ENCODE measurements at places on chromosomes 7 and 10.

- no peak for DNase-seq
These were observed 8.3 kb upstream of the ATP6V0E2 start for GRCh38 chr7:149865437-149865836.

GRCh38 chr10:73229567-73229966, 17.5 kb downstream of the DNAJC9 start:
- DNase-seq, result no peak

DNA sequence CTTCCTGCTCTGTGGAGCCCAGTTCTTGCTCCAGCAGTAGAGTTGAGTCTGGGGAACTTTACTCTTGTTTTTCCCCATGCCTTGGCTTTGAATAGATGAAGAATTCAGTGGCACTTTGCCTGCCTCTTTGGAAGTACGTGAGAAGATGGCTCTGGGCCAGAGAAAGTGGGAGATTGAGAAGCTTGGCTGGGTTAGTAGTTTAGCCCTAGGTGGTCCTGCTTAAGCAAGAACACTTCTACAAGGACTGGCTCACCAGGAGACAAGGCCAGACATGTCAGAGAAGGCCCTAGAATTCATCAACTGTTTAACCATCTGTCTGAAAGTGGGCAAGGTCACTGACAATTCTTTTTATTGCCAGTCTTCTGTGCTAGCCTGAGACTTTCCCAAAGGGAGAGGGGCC, 410.3 kb downstream of the TYW1 start:
- no peak for DNase-seq

GRCh38 chr7:38187794-38188440, 9.9 kb downstream of the STARD3NL start:
- no peak for DNase-seq

DNA sequence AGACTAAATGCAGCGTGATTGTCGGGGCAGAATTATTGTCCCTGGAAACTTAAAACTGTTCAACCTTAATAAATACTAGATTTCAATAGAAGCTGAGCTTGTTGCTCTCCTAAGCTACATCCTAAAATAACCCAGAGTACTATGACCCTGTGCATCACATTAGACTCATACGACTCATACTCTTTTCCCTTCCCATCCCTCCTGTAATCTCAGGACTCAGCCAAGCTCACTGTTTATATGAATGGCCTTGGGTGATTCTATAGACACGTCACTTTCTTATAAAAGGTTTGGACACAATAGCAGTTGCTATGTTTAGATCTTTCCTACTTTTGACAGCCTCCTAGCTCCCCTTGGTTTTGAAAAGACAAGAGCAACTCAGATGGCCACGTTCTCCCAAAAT, 17.2 kb downstream of the TCF7L2 start:
- DNase-seq, result no peak

DNA sequence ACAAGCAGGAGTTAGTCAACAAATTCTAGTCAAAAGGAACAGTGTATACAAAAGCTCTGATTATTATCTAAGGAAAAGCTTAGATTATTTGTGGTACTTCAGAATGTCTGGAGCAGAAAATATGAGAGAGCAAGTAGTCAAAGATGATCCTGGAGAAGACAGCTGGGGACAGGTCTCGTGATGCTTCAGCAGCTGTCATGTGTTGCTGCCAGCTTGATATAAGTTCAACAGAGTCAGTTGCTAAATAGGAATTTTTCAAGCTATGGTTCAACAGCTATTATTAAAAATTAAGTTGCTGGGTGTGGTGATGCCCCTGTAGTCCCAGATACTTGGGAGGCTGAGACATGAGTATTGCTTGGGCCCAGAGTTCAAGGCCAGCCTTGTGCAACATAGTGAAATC, 240.0 kb upstream of the RHOBTB1 start:
- no peak for DNase-seq

- DNase-seq, result no peak
These were observed 84.3 kb upstream of the INSIG1 start for GRCh38 chr7:155213385-155213784.

GRCh38 chr7:156029460-156030007, 217.3 kb upstream of the SHH start:
- no peak for DNase-seq

DNA sequence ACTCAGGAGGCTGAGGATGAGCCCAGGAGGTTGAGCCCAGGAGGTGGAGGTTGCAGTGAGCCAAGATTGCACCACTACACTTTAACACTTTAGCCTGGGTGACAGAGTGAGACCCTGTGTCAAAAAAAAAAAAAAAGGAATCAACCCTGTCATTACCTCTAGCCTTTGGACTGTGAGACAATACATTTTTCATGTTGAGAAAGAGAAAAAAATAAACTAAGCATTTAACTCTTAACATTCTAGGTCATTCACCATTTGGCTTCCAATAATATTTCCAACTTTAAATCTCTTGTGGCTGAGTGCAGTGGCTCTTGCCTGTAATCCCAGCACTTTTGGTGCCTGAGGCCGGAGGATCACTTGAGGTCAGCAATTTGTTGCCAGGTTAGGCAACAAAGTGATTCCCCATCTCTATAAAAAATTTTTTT, 41.9 kb upstream of the TPST1 start:
- no peak for DNase-seq

- DNase-seq, result no peak
These were observed 59.9 kb downstream of the EGFR start for GRCh38 chr7:55078465-55079372.

DNA sequence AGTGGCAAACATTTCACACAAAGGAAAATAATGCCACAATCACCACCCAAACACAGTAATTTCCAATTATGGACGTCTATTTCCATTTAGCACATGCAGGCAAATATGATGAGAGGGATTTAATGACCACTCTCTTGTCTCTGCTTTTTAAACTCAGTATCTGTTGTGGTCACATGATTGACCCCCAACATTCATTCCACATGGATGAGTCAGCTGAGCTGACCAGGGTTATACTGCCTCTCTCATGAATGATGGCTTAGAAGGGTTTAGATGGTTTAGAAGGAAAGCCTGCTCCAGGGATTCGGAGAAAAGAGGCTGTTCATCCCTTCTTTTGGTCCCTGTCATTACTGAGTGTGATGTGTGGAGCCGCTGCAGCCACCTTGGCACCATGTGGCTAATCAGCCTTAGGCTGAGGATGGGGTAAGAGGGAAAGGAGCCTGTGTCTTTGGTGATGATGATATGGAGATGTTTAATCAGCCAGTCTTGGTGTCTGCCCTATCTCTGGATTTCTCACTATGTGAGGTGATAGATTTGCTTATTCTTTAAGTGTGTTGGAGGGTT, 38.2 kb upstream of the JAKMIP3 start:
- no peak for DNase-seq

DNA sequence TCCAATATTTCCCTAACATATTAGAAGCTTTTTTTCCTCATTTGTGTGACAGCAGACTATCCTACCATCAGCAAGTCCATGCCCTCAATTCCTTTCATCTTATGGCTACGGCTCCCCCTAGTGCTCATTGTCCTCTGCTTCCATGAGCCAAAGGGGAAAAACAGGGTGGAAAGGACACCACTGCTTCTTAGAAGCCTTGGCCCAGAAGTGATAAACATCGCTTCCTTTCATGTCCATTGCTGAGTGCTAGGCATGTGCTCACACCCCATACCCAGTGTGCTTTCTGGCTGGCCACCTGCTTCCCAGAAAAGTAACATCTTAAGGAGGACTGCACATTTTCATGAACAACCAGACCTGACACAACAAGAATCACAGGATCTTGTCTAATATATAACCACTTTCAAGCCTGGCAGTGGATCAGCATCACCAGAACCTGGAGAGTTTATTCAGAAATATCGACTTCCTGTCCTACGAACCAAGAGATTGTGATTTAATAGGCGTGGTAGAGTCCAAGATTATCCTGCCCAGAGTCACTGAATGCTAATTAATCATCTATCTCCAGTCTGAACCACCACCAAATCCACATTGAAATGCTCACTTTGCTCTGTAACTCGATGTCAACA, 650.5 kb upstream of the SORCS1 start:
- DNase-seq, result no peak

DNA sequence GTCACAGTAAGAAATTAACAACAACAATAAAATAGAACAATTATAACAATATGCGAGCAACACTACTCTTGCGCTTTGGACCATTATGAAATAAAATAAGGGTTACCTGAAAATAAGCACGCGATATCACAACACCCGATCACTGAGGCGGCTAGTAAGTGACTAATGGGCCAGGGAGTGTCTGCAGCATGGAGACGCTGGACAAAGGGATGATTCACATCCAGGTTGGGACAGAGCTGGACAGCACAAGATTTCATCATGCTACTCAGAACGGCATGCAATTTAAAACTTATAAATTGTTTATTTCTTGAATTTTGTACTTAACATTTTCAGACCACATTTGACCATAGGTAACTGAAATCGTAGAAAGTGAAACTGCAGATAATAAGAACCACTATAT, 15.6 kb downstream of the HIBADH start:
- DNase-seq, result no peak

GRCh38 chr10:480498-480927, 209.0 kb downstream of the DIP2C start:
- no peak for DNase-seq

- DNase-seq, result no peak
These were observed 90.0 kb upstream of the IGFBP3 start for GRCh38 chr7:46011059-46011458.

- DNase-seq, result no peak
These were observed 10.0 kb upstream of the MEST start for GRCh38 chr7:130481898-130482297.

- DNase-seq, result no peak
These were observed 10.8 kb downstream of the GIMAP6 start for GRCh38 chr7:150621376-150621775.

- DNase-seq, result no peak
These were observed 136.1 kb downstream of the ICA1 start for GRCh38 chr7:8125680-8126444.

GRCh38 chr7:119724041-119724792, 548.8 kb upstream of the KCND2 start:
- no peak for DNase-seq

GRCh38 chr10:99365736-99366135, 36.6 kb downstream of the CNNM1 start:
- no peak for DNase-seq

- DNase-seq, result no peak
These were observed 151.1 kb downstream of the DGKB start for GRCh38 chr7:14751461-14751860.

DNA sequence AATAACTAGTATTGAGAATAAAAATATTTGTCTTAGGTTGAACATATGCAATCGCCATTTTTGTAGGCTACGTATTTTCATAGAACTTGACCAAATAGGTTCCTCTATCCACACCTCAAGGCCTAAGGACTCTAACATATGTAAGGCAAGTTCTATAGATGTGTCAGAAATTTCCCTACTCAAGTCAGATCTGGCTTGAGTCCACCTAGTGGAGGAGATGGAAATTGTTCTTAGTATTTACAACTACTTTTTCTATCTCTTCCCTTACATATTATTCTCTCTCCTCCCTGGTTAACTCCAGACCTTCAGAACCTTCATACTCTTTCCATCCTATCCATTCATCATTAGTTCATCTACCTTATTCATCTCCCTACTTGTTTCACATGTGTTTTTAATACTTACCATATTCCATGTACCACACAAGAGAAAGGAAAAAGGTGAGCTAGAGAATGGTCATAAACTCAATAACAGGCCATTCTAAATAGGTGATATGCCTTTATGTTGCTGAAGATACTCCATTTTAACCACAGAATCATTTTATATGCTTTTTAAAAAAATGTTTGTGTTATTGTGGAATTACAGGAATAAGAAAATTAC, 174.5 kb upstream of the HDAC9 start:
- peak; percentile 1 for DNase-seq

GRCh38 chr10:4663162-4663992, 162.6 kb upstream of the AKR1E2 start:
- peak; percentile 59 for DNase-seq

GRCh38 chr10:44786286-44786850, 124.8 kb upstream of the TMEM72 start:
- DNase-seq, result no peak

- DNase-seq, result no peak
These were observed 217.6 kb upstream of the SEMA3E start for GRCh38 chr7:83866582-83866981.

GRCh38 chr7:36064676-36065075, 88.4 kb upstream of the EEPD1 start:
- no peak for DNase-seq

GRCh38 chr10:116752563-116752962, 10.2 kb upstream of the HSPA12A start:
- no peak for DNase-seq

- no peak for DNase-seq
These were observed 72.6 kb upstream of the NFKB2 start for GRCh38 chr10:102322914-102323313.
